ENCODE measurements at places on chromosomes 1 and 21. TPM values are rescaled to one million over a fixed set of nuclear protein-coding genes. Genes with fewer than 3 reads are reported as not detected.

PLD5 gene
- not detected for total RNA-seq

GPR61 gene
- not detected for total RNA-seq

SLC1A7 gene
- total RNA-seq: not detected

ALDH4A1 gene
- total RNA-seq: 8.6 TPM

CRYAA gene
- total RNA-seq: not detected

BSDC1 gene
- 50.8 TPM for total RNA-seq

LCE1C gene
- not detected for total RNA-seq

TNFRSF4 gene
- not detected for total RNA-seq

FCGR1A gene
- not detected for total RNA-seq

FRRS1 gene
- total RNA-seq: 21.7 TPM

LAMC2 gene
- total RNA-seq: 2.3 TPM

THEMIS2 gene
- 4.5 TPM for total RNA-seq

PDZK1IP1 gene
- total RNA-seq: not detected

KDF1 gene
- not detected for total RNA-seq

ODR4 gene
- total RNA-seq: 14.2 TPM

KRTAP19-3 gene
- not detected for total RNA-seq

PCAT6 gene
- 0.56 TPM for total RNA-seq

PPCS gene
- total RNA-seq: 8.2 TPM

EMC1 gene
- total RNA-seq: 55.3 TPM

CYP4Z1 gene
- total RNA-seq: not detected

DCST1 gene
- not detected for total RNA-seq

ZBTB40 gene
- total RNA-seq: 8.9 TPM

OTUD3 gene
- 2.9 TPM for total RNA-seq

PRKCZ gene
- total RNA-seq: 2.8 TPM

SELL gene
- total RNA-seq: not detected

ACKR1 gene
- not detected for total RNA-seq

MPL gene
- total RNA-seq: not detected

S100A7A gene
- total RNA-seq: not detected

TRIM67 gene
- not detected for total RNA-seq

ARHGAP29 gene
- 45.3 TPM for total RNA-seq

MYOC gene
- not detected for total RNA-seq
